NCI-H526 (cell line): ENCODE measurements at places on chromosomes 13 and 19.

GRCh38 chr13:23159760-23160637, 20.8 kb upstream of the SGCG start:
- DNase-seq = peak; percentile 78

- DNase-seq = no peak
Observed at GRCh38 chr19:18473003-18473705, 35.2 kb upstream of the ISYNA1 start.

GRCh38 chr19:52237771-52238400, 31.5 kb upstream of the ZNF766 start:
- peak; percentile 76 for DNase-seq

- peak; percentile 31 for DNase-seq
Observed at GRCh38 chr19:872266-872951, 12.9 kb downstream of the CFD start.

- no peak for DNase-seq
Observed at GRCh38 chr13:57969951-57970350, 338.4 kb downstream of the PCDH17 start.

GRCh38 chr19:6678690-6679109, 8.7 kb upstream of the TNFSF14 start:
- no peak for DNase-seq

DNA sequence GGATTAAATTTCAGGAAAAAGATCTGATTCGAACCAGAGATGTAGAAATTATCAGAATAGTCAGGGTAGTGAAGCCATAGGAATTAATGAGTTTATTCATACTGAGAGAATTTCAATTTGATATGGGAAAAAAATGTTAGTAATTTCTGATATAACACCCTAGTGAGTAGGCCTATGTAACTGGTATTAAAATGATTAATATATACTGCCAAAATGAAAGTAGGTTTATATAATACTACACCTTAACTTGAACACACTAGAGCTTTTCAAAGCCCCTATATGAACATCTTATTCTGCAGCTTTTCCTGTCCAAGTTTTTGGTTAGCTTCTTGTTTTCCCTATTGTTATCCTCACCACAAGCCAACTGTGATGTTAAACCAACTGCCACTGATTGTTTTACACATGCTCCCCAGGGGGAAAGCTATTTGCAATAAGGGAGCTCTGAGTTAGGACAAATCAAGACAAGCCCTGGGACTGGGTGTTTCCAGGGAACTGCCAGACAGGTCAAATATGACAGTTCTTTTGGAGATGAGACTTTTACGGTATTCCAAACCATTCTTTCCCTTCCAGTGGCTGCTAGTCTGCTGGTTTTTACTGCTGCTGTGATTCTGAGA, 45.3 kb downstream of the FNDC3A start:
- DNase-seq = no peak

DNA sequence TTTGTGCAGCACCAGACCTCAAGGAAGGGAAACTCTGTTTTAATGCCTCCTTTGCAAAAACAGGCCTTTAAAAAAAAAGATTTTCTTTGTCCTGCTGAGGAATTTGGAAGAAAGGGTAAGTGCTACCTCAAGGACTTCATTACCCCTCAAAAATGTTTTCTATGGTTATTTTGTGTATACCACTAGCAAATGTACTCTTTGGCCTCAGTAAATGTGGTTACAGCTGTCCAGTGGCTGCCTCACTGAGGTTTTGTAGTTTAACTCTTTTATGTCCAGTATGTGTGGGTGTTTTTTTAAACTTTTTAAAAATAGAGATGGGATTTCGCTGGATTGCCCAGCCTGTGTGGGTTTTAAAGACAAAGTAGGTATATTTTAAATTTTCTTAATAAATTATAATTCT, 42.2 kb upstream of the TSC22D1 start:
- no peak for DNase-seq
